ENCODE measurements at places on chromosomes 2 and 18.

DNA sequence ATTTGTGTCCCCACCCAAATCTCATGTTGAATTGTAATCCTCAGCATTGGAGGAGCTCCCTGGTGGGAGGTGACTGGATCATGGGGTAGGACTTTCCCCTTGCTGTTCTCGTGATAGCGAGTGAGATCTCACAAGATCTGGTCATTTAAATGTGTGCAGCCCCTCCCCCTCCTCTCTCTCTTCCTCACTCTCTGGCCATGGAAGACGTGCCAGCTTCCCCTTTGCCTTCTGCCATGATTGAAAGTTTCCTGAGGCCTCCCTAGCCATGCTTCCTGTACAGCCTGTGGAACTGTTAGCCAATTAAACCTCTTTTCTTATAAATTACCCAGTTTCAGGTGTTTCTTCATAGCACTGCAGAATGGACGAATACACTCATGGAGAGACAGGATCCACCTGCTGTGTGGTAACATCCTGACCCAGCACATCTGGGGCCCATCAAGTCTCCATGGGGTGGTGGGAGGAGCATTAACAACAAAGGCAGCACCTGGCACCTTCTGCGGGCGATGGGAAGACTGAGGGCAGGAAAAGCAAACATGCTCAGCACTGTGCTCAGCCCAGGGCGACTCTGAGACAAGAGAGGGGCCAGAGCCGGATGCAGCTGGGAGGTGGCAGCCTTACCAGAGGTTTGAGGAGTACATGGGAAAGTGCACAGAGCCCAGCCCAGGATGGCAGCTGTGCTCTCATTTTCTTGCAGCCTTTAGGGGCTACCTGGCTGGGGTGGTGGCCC, 16.2 kb upstream of the ALPP start:
- no peak for DNase-seq

DNA sequence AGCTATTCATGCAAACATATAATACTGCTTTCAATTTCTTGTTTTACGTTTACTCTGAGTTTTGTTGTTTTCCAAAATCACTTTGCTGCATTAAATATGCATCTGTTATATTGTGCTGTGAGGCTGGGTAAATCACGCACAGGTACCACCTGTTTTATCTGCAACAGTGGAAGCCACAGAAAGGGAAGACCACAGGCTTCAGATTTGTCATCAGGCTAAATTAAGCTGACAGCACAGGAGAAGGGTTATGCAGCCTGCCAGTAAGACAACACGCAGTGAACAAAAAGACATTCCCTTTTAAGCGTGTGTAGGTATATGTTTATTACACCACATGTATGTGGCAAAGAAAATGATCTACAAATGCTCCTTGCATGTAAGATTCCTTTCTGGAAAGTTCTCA, 38.2 kb downstream of the ZNF516 start:
- no peak for DNase-seq

DNA sequence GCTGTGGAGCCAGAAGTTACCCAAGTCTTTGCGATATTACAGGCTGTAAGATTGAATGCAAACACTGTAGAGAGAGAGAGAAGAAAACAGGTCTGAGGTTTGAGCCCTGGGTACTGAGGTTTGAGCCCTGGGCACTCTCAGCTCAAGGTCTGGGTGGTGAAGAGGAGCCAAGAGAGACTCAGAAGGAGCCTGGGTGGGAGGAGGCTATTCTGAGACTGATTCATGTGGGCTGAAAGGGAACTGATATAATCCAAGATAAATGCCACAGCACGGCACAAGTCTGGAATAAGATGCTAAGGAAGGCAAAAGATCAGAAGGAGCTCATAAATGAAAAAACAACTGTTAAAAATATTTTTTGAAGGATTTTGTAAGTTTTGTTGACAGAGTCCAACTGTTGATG, 407.6 kb upstream of the HS6ST1 start:
- DNase-seq, result no peak

GRCh38 chr2:176493226-176493825, 224.1 kb downstream of the MTX2 start:
- no peak for DNase-seq

DNA sequence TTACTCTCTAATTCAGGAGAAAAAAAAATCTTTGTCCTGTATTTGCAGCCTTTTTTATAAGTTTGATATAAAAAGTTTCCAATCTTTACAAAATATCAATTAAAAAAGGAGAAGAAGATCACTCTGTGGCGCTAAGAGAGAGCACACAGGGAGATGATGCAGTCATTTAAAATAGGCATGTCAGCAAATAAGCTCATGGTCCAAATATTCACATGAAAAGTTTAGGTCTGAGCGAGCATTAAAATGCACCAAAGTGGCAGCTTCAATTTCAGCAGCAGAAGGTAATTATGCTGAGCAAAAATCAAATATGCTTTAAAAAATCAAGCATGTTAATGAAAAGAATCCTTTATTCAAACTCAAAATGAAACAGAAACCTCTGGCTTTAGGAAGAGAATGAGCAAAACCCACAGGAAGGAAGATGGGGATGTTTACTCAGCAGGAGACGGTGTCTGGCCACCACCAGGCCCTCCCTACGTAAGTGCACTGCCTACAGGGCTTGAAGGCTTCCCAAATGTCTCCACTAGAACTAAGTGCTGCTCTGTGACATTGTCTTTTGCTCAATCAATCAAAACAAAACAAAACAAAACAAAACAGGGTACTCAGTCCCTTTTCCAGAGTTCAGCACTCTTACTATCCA, 120.4 kb downstream of the L3MBTL4 start:
- DNase-seq, result no peak

Measured in DMS 273 treated with DMSO at 0.1 percent for 48 hours (cell line).